ENCODE measurements at places on chromosomes 16 and 17.

- DNase-seq = no peak
Measured at GRCh38 chr16:23508589-23509440, 1.5 kb downstream of the GGA2 start.

- no peak for DNase-seq
Measured at GRCh38 chr17:39684369-39685192, 3.3 kb downstream of the PGAP3 start.

- no peak for DNase-seq
Measured at GRCh38 chr17:9202532-9202931, 181.2 kb downstream of the NTN1 start.

- DNase-seq = no peak
Measured at GRCh38 chr17:12928736-12929135, 89.1 kb downstream of the ELAC2 start.

- DNase-seq = no peak
Measured at GRCh38 chr17:40550608-40551007, 14.7 kb downstream of the CCR7 start.

GRCh38 chr17:18946536-18946935 lies 5.4 kb upstream of the SLC5A10 start:
- no peak for DNase-seq

DNA sequence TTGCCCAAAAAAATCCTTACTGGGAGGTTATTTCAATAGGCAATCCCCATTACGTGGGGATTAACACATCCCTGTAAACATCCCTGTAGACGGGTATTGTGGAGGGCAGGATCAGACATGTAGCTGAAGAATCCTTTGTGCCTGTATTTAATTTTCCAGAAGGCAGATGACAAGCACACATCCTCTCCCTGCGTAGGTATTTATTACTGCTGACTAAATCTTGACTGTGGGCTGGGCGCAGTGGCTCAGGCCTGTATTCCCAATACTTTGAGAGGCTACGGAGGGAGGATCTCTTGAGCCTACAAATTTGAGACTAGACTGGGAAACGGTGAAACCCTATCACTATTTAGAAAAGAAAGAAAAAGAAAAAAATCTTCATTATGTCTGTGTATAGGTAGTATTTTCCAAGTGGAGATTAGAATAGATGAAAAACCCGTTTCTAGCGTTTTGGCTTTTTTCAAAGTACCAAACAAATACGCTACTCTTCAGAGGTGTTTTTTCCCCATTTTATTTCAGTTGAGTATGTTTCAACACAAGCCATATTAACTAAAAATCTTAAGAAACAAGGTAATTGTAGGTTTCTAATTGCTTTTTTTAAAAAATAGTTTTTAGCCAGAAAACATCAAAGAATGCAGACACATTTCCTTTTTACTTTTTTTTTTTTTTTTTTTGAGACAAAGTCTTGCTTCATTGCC lies 1.5 kb upstream of the MARF1 start:
- no peak for DNase-seq

GRCh38 chr17:44909681-44910144 lies 5.6 kb downstream of the GFAP start:
- DNase-seq = no peak

DNA sequence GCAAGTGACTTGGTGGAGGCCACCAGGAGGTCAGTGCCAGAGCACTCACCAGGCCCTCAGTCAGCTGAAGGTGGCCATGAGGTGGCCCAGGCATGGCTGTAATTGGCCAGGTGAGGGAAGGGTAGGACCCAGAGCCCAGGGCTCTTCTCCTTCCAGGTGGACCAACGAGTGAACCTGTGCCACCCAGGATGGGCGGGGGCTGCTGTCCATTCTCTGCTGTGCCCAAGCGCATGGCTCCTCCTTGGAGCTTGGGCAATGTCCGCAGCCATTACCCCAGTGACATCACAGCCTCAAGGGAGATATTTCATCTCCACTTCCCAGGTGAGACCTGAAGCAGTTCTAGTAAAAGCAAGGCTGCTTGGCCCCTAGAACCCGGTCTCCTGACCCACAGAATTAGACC lies 303.0 kb upstream of the FOXF1 start:
- no peak for DNase-seq

GRCh38 chr17:64216338-64217248 lies 46.5 kb downstream of the TEX2 start:
- no peak for DNase-seq

GRCh38 chr16:4314532-4315185 lies 1.2 kb upstream of the GLIS2 start:
- peak; percentile 52 for DNase-seq

DNA sequence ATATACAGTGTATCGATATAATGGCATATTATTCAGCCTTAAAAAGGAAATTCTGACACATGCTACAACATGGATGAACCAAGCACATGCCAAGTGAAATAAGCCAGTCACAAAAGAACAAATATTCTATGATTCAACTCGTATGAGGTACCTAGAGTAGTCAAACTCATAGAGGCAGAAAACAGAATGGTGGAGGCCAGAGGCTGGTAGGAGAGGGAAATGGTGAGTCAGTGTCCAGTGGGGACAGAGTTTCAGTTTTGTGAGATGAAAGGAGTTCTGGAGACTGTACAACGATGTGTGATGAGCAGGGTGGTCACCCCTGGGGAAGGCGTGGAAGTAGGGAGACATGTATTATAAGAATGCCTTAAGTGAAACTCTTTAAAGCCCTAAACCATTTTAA lies 39.9 kb downstream of the RNF157 start:
- DNase-seq = no peak

DNA sequence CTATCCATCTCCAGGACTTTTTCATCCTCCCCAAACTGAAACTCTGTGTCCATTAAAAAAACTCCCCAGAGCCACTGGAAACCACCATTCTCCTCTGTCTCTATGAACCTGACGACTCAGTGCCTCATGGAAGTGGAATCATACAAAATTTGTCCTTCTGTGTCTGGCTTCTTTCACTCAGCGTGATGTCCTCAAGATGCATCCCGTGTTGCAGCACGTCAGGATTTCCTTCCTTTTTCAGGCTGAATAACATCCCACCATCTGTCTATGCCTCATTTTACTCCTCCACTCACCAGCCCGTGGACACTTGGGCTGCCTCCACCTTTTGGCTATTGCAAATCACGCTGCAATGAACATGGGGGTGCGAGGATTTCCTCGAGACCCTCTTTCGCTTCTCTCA lies 12.6 kb upstream of the ALDH3A1 start:
- no peak for DNase-seq

- DNase-seq = no peak
Measured at GRCh38 chr17:31453896-31454295, 62.4 kb downstream of the RAB11FIP4 start.

GRCh38 chr17:7437369-7437863 lies 1.9 kb upstream of the FGF11 start:
- DNase-seq = no peak

GRCh38 chr17:28466001-28466400 lies 7.4 kb upstream of the SLC13A2 start:
- DNase-seq = no peak

- DNase-seq = no peak
Measured at GRCh38 chr16:49492896-49493626, 119.5 kb downstream of the C16orf78 start.

DNA sequence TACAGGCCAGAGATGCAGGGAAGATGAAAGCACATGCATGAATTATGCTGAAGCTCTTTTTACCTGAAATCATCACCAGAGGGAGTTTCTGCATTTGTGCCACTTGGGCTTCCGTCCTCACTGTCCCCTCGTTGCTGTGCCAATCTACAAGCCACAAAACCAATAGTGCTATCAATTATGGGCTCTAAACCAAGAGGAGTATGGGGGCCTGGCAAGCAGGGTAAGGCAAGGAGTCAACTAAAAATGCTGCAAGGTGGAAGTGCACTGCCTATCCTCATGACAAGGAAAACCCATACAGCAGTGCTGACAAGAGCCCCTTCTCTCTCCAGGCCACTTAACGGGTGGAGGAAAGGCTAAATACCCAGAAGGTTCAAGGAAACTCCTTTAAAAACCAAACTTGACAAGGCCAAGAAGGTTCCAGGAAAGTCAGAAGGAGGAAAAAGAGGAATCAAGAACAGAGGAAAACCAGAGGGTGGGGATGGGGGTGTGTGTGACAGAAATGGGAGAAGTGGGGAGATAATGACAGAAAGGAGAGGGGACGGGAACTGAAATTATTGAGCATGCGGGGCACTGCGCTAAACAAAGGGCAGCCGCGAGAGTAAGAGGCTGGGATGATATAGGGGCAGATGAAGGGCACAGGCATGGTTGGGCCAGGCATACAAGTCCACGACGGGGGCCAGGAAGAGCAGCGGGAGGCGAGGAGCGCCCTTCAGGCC lies 674 bp downstream of the C17orf75 start:
- DNase-seq = no peak

- DNase-seq = no peak
Measured at GRCh38 chr16:53612003-53612402, 91.7 kb downstream of the RPGRIP1L start.

DNA sequence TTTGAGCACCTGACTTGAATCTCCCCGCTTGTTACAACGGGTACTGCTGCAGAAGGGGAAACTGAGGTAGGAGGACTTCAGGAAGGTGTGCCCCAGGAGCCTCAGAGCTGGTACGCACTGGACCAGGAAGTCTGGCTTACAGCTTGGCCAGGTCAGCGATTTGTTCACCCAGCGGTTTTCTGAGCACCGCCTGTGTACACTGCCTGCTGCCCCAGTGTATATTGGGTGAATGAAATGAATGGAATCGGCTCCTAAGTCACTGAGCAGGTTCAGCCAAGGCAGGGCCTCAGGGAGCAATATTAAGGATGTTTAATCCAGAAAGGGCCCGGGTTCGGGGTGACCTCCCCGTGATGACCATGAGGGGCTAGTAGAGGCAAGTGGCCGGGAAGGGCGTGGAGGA lies 164.0 kb upstream of the CIBAR2 start:
- no peak for DNase-seq

DNA sequence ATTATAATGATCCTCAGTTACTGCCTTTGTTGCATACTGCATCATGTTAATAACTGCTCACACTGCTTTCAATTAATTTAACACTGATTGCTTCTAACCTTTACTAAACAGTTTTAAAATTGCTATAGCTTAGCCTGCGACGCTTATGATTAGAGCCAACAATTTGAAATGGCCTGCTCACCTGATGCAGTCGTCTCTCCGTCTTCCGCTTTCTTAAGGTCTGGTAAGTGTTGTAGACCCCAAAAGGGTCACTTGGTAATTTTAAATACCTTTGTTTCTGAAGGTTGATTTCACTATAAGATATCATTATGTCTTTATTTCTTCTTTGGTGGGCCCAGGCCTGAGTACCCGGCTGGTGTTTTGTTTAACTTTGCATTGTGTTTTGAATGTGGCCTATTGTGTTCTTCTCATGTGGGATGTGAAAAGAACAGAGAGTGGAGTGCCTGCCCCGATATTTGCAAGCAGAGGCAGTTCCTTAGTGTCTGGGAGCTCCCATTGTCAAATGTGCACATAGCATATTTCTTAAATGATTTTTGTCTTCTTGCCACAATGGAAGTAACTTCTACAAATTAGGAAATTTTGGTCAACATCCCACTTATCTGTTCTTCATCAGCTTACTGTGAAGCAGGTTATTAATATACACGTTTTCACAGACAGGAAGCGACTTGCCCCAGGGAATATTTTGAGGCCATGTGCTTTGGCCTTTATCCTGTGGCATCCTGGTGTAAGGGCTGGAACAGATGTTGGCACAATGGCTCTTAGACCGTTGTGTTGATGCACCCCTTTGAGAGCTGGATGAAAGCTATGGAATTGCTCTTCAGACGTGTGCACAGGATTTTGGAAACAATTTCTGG lies 2.9 kb downstream of the PHKB start:
- DNase-seq = no peak

- no peak for DNase-seq
Measured at GRCh38 chr17:28944862-28945741, 6.2 kb downstream of the PHF12 start.

DNA sequence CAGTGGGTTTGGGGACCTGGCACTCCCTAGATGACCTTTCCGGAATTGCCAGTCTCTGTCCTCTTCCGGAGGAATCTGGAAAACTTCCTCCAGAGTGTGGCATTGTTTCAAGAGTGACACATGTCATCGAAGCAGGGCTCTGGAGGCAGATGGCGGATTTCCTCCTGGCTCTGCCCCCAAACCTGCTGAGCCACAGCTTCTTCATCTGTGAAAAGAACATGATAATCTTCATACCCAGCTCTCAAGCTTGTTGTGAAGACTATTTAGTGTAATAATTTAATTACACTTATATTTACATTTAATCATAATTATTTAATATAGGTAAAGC lies 19.7 kb upstream of the TEX2 start:
- DNase-seq = no peak

- no peak for DNase-seq
Measured at GRCh38 chr16:61128545-61129323, 907.5 kb downstream of the CDH8 start.

GRCh38 chr16:71675380-71675779 lies 49.1 kb downstream of the PHLPP2 start:
- DNase-seq = no peak

GRCh38 chr16:13039526-13039925 lies 138.1 kb downstream of the SHISA9 start:
- no peak for DNase-seq

- DNase-seq = no peak
Measured at GRCh38 chr16:85657267-85657650, 31.5 kb downstream of the GINS2 start.

GRCh38 chr17:45260204-45260783 lies 1.6 kb downstream of the SPATA32 start:
- no peak for DNase-seq

DNA sequence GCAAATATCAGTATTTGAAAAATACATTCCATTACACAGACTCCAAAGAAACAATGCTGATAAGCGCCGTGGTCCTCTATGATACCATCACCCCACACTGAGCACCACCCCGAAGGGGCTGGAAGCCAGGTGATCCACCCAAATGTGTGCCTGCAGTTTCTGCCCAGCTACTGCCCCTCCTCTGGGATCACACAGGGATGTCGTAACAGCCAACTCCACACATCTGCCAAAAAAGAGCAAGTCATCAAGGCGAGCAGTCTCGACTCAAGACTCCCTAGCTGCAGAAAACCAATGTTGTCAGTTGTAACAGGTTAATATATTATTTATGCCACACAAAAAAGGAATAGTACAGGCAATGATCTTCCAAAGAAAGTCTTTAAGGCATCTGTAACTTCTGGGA lies 21.0 kb downstream of the CYB5D2 start:
- no peak for DNase-seq

Data from T-helper 2 cell (primary cell).